ENCODE measurements at places on chromosomes 1 and 21.

DNA sequence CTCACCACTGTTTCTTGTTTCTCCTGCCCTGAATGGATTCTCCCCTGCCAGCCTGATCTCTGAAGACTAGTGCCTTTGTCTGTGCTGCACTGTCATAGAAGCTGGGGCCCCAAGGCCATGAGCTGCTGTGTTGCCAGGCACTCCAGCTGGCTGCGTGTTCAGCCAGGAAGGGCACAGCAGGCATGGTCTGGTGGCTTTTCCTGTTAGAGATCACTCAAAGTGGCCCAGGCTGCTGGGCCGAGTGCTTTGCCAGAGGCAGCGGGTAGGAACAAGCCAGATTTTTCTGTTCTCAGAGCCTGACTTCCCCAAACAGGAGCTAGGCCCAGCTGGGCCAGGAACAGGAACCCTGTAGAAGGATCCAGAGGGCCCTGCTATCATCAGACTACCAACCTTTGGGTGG is 5.2 kb downstream of the ADPRS start:
- peak overlapping the region; percentile 99 for H3K27ac ChIP-seq
- H3K4me1 ChIP-seq, result peaks cover 73% of the 10 kb centered on the region
- no peaks in the 10 kb centered on the region for H3K27me3 ChIP-seq
- H3K4me3 ChIP-seq, result no peak overlapping the region
- H3K36me3 ChIP-seq, result peaks cover 17% of the 10 kb centered on the region

- no peaks in the 10 kb centered on the region for H3K4me1 ChIP-seq
- no peak overlapping the region for H3K27ac ChIP-seq
- no peaks in the 10 kb centered on the region for H3K27me3 ChIP-seq
Observed at GRCh38 chr1:50332941-50333594, 90.2 kb downstream of the DMRTA2 start.

GRCh38 chr1:198764748-198765147 is 125.9 kb downstream of the PTPRC start:
- H3K36me3 ChIP-seq, result no peaks in the 10 kb centered on the region
- H3K4me1 ChIP-seq, result no peaks in the 10 kb centered on the region
- H3K27me3 ChIP-seq, result no peaks in the 10 kb centered on the region
- DNase-seq, result no peak

- H3K27me3 ChIP-seq, result peaks cover 1% of the 10 kb centered on the region
- peaks cover 8% of the 10 kb centered on the region for H3K4me1 ChIP-seq
- H3K27ac ChIP-seq, result peak overlapping the region; percentile 100
Observed at GRCh38 chr1:50105433-50105832, 3.3 kb upstream of the ELAVL4 start.

- no peaks in the 10 kb centered on the region for H3K27me3 ChIP-seq
- peaks cover 5% of the 10 kb centered on the region for H3K4me1 ChIP-seq
- DNase-seq, result no peak
- H3K36me3 ChIP-seq, result no peaks in the 10 kb centered on the region
- no peak overlapping the region for H3K4me3 ChIP-seq
Observed at GRCh38 chr21:33655588-33656221, 13.4 kb downstream of the ITSN1 start.

GRCh38 chr1:201346337-201346939 is 31.0 kb downstream of the TNNT2 start:
- no peaks in the 10 kb centered on the region for H3K36me3 ChIP-seq
- peak; percentile 61 for DNase-seq
- no peak overlapping the region for H3K4me3 ChIP-seq
- no peak overlapping the region for H3K27ac ChIP-seq

- H3K4me3 ChIP-seq, result peak overlapping the region; percentile 29
- no peaks in the 10 kb centered on the region for H3K36me3 ChIP-seq
- no peaks in the 10 kb centered on the region for H3K4me1 ChIP-seq
Observed at GRCh38 chr1:31183927-31184554, 55.6 kb downstream of the NKAIN1 start.

- peaks cover 10% of the 10 kb centered on the region for H3K4me1 ChIP-seq
- H3K36me3 ChIP-seq, result no peaks in the 10 kb centered on the region
- no peak overlapping the region for H3K4me3 ChIP-seq
- no peaks in the 10 kb centered on the region for H3K27me3 ChIP-seq
Observed at GRCh38 chr1:245096311-245097066, 58.3 kb upstream of the KIF26B start.

DNA sequence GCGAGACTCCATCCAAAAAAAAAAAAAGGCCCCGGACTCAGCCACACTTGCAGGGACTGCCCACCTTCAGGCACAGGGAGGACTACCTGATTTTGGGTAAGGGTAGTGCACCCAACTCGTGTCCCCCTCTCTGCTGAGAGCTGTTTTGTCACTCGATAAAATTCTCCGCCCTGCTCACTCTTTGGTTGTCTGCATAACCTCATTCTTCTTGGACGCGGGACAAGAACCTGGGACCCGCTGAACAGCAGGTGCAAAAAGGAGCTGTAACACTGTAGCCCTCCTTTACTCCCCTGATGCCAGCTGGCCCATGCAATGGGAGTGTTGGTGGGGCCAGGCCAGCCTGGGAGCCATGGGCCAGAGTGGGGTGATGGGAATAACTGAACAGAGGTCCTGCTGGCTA is 10.6 kb downstream of the S100B start:
- peaks cover 7% of the 10 kb centered on the region for H3K4me1 ChIP-seq
- H3K4me3 ChIP-seq, result no peak overlapping the region
- no peaks in the 10 kb centered on the region for H3K27me3 ChIP-seq
- H3K36me3 ChIP-seq, result no peaks in the 10 kb centered on the region

- H3K4me3 ChIP-seq, result no peak overlapping the region
- DNase-seq, result no peak
- H3K4me1 ChIP-seq, result no peaks in the 10 kb centered on the region
- H3K27me3 ChIP-seq, result no peaks in the 10 kb centered on the region
Observed at GRCh38 chr1:2645143-2645542, 12.3 kb upstream of the MMEL1 start.

DNA sequence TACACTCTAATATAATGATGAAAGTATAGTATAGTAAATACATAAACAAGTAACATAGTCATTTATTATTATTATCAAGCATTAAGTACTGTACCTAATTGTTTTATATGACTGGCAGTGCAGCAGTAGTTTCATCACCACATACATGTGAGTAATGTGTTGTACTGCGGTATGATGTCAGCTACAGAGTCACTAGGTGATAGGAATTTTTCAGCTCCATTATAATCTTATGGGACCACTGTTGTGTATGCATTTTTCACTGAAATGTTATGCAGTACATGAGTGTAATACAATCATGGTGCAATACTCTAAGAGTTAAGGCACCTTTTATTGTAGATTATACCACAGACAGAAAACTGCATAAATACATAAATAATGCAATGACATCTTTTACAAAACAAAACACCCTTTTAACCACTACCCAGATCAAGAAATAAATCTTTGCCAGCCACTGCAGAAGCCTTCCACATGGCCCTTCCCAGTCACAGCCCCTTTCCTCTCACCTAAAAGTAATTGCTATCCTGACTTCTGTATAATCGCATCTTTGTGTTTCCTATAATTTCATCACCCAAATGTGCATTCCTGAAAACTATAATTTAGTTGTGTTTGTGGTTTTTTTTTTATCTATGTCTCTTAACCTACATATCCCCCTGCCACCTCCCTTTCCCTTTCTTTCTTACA is 16.3 kb downstream of the ABCD3 start:
- H3K4me3 ChIP-seq, result no peak overlapping the region
- H3K4me1 ChIP-seq, result no peaks in the 10 kb centered on the region
- H3K36me3 ChIP-seq, result no peaks in the 10 kb centered on the region
- H3K27me3 ChIP-seq, result no peaks in the 10 kb centered on the region

DNA sequence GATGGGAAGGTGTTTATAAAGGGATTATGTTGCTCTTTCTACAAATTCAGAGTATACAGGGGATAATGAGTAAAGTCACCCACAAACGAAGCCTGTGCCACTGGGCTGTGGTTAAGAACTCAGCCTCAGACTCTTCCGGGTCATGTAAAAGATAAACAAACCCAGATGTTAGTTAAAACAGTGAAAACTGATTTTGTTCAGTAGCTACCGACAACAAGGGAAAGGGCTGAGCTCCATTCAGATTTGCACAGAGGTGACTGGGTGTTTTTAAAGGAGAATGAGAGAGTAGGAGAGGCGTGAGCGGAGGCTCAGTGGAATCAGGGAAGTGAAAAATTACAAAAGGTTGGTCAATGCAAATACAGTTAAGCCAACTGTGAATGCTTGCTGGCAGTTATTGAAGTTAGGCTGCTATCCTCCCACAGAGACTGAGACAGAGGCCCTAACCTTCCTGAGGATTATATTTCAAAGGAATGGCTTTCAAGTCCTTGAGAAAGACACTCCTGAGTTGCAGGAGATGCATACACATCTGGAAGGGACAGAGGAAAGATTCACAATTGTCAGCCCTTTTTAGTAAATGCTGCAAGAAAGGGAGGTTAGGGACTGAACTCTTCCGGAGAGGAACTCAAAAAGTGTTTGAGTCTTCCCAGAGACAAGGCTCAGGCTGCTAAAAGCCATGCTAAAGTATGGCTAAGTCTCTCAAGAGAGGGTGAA is 29.9 kb upstream of the SAMD13 start:
- H3K4me1 ChIP-seq, result no peaks in the 10 kb centered on the region
- no peak overlapping the region for H3K4me3 ChIP-seq
- no peaks in the 10 kb centered on the region for H3K36me3 ChIP-seq
- H3K27me3 ChIP-seq, result no peaks in the 10 kb centered on the region

DNA sequence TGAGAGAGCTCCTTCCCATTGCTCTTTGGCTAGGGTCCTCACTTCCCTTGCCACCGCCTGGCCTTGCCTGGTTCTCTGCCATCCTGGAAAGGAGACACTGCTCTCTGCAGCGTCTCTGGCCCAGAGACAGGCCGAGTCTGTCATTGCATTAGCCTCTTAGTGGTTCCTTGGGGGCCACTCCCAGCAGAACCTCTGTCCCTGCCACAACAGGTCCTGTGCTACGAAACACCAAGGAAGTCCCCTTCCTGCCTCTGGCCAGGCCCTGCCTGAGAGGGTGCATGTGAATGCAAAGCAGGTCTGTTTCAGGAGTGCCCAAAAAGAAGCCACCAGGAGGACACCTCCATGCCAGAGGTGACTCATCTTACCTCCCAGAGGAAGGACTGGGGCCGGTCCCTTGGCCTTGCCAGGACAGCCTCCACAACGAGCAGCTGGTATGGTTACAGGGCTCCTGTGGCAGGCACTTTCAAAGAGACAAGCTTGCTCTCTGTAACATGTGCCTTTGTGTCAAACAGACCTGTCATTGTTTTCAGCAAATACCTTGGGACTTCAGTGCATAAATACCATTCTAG is 59.6 kb downstream of the VPS26C start:
- no peak overlapping the region for H3K4me3 ChIP-seq
- peaks cover 13% of the 10 kb centered on the region for H3K36me3 ChIP-seq
- H3K27me3 ChIP-seq, result no peaks in the 10 kb centered on the region
- DNase-seq, result peak; percentile 47
- no peaks in the 10 kb centered on the region for H3K4me1 ChIP-seq

DNA sequence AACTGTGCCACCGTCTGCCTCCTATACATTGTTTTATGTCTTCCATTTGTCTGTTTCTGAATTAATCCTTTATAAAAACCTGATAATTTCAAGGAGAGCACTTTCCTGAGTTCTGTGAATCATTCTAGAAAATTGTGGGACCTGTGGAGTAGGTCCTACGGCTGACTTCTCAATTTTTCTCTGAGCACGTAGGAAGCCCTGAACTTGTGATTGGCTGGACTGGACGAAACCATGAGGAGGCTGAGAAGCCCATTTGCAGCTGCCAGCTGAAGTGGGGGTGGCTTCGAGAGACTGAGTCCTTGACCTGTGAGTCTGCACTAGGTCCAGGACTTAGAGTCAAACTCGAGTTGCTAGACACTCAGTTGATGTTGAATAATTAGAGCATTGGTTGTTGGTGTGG is 277.1 kb upstream of the NCAM2 start:
- no peak overlapping the region for H3K4me3 ChIP-seq
- DNase-seq, result no peak
- H3K36me3 ChIP-seq, result no peaks in the 10 kb centered on the region
- H3K27me3 ChIP-seq, result no peaks in the 10 kb centered on the region
- H3K27ac ChIP-seq, result no peak overlapping the region

GRCh38 chr21:35217504-35218060 is 168.5 kb upstream of the RUNX1 start:
- H3K27ac ChIP-seq, result no peak overlapping the region
- no peak overlapping the region for H3K4me3 ChIP-seq
- no peaks in the 10 kb centered on the region for H3K27me3 ChIP-seq
- no peaks in the 10 kb centered on the region for H3K36me3 ChIP-seq
- H3K4me1 ChIP-seq, result peaks cover 10% of the 10 kb centered on the region

- H3K27me3 ChIP-seq, result no peaks in the 10 kb centered on the region
- no peak for DNase-seq
- H3K4me1 ChIP-seq, result no peaks in the 10 kb centered on the region
- no peak overlapping the region for H3K27ac ChIP-seq
- H3K4me3 ChIP-seq, result no peak overlapping the region
Observed at GRCh38 chr21:15686506-15686905, 43.3 kb upstream of the USP25 start.

DNA sequence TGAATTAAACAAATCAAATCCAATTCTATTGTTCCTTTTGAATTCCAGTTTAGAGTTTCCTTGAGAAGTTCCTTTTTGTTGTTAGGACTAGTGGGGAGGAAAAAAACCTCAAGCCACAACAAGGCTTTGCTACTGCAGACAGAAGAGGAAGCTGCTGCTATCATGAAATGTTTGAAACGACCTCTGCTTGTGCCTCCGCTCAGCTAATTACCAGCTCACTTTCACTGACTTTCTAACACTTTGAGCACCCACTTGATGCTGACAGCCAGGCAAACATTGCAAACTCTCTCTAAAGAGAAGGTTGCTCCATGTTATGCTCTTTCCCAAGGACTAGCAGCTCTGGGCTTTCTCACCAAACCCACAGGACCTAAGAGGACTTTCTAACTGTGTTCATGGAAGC is 203.9 kb upstream of the PROX1 start:
- DNase-seq, result no peak
- no peaks in the 10 kb centered on the region for H3K27me3 ChIP-seq
- no peaks in the 10 kb centered on the region for H3K4me1 ChIP-seq
- no peaks in the 10 kb centered on the region for H3K36me3 ChIP-seq
- no peak overlapping the region for H3K4me3 ChIP-seq

DNA sequence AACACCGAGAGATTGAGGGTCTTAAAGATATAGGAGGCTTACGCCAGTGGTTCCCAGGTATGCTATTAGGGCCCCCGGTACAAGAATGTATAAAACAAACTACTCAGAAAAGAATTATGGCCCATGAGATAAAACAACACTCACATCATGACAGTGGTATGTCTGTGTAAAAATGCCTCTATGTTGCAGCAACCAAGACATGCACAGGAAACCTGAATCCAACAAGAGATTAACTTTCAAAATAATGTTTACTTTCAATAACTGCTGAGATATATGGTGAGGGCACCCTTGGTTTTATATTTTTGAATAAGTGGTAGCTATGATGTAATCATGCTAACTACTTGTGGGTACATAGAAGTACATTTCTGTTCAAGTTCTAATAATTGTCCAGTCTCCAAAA is 74.9 kb downstream of the PUM1 start:
- H3K4me3 ChIP-seq, result no peak overlapping the region
- H3K27me3 ChIP-seq, result no peaks in the 10 kb centered on the region
- no peak for DNase-seq
- peaks cover 6% of the 10 kb centered on the region for H3K4me1 ChIP-seq
- H3K27ac ChIP-seq, result no peak overlapping the region
- H3K36me3 ChIP-seq, result peaks cover 45% of the 10 kb centered on the region
